ENCODE measurements at places on chromosomes 12 and 14.

DNA sequence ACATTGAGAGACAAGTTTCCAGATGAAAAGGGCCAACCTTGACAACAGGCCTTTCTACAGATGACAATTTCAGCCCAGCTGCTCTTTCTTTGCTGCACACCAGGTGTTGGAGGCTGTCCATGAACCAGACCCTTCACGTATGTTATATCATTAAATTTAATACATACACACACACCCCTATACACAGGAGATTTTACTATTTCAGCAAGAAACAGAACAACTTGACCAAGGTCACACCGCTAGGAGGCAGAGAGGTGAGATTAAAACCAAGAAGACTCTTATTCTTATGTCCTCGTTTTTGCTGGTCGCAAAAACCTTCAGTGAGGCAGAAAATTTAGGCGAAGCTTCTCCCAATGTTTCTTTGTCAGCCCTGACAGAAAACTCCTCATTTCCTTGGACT is 1585.9 kb downstream of the AACS start:
- DNase-seq = no peak

DNA sequence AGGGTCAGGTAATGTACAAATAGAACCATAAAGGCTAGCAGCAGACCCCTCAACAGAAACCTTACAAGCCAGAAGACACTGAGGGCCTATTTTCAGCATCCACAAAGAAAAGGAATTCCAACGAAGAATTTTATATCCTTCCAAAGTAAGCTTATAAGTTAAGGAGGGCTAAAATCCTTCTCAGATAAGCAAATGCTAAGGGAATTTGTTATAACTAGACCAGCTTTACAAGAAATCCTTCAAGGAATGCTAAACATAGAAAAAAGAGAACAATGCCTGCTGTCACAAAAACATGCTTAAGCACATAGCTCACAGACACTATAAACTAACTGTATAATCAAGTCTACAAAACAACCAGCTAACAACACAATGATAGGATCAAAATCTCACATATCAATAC is 130.7 kb upstream of the RPL10L start:
- DNase-seq = no peak

DNA sequence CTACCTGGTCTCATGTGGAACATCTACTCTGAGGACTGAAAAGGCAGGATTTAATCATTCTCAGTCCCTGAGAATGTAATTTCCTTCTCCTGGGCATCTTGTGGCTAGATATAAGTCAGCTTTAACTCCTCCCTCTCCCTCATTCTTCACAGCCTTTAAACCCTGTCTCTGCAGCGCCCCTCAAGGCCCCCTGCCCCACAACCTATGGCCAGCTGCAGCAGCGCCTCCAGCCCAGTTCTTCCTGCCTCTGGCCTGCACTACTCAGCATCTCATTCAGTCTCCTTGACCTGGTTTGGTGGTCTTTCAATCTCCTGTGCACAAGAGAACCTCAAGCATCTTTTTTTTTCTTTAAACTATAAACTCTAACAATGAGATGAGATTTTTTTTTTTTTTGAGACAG is 29.3 kb downstream of the NCKAP5L start:
- DNase-seq = no peak

GRCh38 chr12:96197503-96198272 is 3.5 kb downstream of the ELK3 start:
- no peak for DNase-seq

- no peak for DNase-seq
Observed at GRCh38 chr12:27012982-27013255, 1.3 kb downstream of the TM7SF3 start.

- DNase-seq = no peak
Observed at GRCh38 chr14:64201921-64202545, 92.1 kb downstream of the ESR2 start.

- DNase-seq = no peak
Observed at GRCh38 chr14:103209506-103209905, 86.2 kb downstream of the TNFAIP2 start.

GRCh38 chr12:47744778-47745436 is 13.8 kb downstream of the RAPGEF3 start:
- no peak for DNase-seq

- DNase-seq = no peak
Observed at GRCh38 chr14:49960453-49960852, 67.6 kb downstream of the ARF6 start.

DNA sequence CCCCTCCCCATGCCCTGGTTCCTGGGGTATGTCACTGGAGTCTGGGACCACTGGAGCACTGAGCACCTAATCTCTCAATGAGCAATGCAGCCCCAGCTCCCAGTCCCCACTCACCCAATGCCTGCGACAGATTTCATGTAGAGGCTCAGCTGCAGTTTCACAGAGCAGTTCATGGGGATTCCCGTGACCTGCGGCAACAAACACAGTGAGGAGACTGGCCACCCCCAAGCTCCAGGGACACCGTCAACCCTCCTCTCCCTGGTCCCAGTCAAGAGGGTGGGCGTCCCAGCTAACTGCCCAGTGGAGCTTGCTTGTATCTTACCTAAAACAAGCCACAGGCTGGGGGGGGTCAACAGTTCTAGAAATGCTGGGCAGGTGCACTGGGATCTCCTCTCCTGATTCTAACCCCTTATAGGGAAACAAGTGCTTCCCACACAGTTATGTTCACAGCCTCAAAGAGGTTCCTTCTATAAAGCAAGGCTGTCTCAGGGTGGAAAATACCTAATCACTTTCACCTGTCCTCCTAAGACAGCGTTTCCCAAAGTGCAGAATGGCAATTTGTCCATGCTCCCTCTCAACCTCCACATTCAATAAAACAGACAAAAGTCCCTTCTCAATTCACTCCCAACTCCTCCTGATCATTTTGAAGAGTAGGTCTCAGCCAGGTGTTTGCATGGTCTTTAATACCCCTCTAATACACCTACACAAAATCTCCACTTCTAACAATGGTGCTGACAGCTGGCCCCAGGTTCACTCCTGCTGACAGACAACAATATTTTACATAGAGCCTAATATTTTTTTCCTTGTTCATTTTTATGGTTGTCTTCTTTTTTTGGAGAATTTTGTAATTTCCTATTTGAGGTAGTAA is 68.3 kb downstream of the SCARB1 start:
- no peak for DNase-seq

DNA sequence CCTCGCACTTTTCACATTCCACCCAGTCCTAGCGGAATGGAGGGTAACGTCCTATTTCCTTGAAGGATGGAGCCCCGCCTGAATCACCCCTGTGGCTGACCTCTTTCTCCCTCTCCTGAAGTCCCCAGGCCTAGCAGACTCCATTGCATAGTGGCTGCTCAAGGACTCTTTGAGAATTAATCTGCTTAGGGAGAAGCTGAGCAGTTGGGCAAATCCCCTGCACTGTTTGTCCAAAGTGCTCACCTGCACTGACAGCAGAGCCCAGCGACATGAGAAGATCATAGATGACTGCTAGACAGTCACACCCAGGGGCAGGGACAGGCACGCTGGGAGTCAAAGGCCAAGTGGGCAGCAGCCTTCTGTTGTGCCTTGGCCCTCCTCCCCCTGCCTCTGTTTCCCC is 37.7 kb upstream of the DICER1 start:
- no peak for DNase-seq

DNA sequence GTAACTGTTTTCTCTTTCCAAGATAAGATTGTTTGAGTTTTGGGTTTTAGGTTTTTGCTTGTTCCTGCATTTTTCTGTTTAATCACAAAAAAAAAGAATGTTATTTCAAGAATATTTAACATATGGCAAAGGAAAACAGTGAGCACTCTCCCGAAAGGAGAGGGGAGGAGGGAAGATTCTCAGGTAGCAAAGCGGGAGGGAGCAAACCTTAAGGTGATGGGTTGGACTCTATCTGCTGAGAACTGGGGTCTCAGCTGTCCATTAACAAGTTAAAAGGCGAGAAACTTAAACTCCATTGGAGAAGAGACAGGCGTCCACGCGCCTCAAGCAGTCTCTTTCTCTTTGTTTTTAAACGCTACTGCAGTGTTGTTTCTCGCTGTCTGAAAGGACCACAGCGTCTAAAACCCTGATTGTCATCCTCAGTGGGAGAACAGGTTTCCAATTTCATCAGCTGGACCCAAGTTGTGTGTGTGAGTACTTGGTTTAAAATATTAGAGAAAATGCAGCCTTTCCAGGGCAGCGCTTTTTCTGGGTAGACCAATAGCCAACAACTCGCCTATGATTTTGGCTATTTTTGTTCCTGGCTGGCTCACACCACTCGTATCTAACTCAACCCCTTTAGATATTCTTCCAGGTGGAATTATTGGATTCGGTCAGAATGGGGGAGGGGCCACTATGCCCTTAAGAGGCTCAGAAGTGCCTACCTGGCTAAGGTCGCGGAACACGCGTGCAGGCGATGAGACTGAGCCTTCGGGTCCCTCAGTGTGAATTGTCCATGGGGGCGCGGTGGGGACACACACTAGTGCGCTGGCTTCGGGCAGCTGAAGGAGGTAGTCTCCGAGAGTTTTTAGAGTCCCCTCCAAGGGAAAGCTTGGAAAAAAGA is 8.2 kb downstream of the SIX1 start:
- DNase-seq = no peak

DNA sequence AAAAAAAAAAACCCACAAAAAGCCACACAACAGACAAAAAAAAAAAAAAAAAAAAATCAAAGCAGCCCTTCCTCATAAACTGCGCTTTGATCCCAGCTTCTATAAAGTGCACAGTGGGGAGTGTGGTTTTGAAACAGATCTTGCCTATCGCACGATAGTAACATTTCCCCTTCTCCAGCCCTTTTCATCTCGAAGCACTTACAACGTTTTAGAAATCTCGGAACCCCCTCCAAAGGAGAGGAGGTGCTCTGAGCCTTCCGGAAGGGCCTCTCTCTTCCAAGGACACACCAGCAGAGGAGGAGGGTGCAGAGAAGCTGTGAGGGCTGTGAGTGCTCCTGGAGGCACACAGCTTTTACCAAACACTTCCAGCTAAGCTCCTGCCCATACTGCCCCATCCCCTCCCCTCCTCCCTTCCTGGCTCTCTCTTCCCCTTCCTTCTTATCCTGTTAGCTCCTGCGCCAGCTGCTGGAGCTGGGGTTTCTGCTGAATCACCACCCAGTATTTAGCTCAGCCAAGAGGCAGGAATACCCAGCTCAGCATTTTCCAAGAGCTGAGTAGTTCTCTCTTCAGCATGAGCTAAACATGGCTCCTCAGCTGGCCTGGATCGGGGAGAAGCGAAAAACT is 28.4 kb downstream of the SLC7A8 start:
- DNase-seq = no peak

DNA sequence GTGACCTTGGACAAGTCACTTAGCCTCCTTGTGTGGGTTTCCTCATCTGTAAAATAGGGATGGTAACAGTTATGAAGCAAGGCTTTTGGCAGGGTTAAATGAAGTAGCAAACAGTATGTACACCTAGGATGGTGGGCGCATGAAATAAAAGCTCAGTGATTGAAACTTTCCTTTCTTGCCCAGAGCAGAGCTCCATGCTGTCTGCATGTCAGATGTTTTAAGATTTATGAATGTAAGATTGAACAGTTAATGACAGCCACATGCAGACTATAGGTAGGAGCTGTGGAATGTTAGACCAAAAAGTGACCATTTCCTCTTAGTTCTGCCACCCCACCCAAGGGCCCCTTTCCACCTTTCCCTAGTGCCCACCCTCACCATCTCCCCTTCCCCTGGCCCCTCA is 12.1 kb downstream of the ITGB7 start:
- DNase-seq = no peak

DNA sequence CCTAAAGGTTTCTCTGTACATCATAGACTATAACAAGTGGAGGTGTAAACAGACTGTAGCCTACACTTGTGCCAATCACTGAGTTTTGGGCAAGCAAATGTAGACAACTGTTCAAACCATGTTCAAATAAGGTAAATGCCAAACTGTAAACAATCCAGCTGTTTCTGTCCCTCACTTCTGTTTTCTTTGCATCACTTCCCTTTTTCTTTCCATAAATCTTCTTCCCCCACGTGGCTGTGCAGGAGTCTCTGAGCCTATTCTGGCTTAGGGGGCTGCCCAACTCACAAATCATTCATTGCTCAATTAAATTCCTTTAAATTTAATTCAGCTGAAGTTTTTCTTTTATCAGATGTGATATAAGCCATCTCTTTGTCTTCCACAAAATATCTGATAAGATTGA is 65.1 kb upstream of the CPM start:
- DNase-seq = no peak

- no peak for DNase-seq
Observed at GRCh38 chr14:59704054-59704645, 127.5 kb upstream of the CCDC175 start.

DNA sequence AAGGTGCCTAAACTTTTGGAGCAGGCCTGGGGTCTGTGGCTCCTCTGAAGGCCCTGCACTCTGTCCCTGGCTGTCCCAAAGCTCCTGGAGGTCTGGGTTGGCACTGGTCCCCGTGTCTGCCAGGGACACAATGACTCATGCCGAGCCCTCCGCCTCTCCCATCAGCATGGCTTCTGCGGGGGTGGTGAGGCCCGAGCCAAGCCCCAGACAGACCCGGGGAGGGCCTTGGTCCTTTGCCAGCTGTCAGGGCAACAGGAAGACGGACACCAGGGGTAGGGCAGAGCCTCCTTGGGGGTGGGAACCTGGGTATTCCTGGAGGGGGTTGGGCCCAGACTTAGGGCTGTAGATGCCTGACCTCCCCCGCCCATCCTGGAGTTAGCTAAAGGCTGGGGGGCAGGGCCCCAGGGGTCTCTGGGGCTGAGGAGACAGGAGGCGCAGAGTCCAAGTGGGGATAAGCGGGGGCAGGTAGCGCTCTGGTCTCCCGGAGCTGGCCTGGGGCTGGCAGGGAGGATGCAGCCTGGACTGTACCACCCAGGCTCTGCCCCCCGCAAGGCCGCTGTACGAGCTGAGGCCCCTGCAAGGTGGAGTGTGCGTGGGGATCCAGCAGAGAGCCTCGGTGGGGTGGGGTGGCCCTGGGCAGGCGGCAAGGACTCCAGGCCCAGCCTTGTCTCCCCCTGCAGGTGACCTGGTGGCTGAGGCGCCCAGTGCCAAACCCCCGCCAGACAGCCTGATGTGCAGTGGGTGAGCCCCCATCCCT is 16.4 kb upstream of the PUS1 start:
- DNase-seq = no peak

GRCh38 chr14:54535646-54536045 is 25.9 kb downstream of the CGRRF1 start:
- no peak for DNase-seq

DNA sequence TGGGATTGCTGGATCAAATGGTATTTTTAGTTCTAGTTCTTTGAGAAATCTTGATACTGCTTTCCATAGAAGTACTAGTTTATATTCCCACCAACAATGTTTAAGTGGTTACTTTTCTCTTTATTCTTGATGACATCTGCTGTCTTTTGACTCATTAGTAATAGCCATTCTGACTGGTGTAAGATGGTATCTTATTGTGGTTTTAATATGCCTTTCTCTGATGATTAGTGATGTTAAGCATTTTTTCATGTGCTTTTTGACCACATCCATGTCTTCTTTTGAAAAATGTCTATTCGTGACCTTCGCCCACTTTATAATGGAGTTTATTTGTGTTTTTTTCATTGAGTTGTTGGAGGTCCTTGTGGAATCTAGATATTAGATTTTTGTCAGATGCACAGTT is 865.7 kb downstream of the SLC6A15 start:
- no peak for DNase-seq

GRCh38 chr12:20119596-20120402 is 248.5 kb upstream of the PDE3A start:
- DNase-seq = no peak
